K562 (cell line): ENCODE measurements at places on chromosomes 7 and 10. TPM values are rescaled to one million over a fixed set of nuclear protein-coding genes. Genes with fewer than 3 reads are reported as not detected.

The HOXA13 gene
- total RNA-seq, result not detected in 2 replicates

DNA sequence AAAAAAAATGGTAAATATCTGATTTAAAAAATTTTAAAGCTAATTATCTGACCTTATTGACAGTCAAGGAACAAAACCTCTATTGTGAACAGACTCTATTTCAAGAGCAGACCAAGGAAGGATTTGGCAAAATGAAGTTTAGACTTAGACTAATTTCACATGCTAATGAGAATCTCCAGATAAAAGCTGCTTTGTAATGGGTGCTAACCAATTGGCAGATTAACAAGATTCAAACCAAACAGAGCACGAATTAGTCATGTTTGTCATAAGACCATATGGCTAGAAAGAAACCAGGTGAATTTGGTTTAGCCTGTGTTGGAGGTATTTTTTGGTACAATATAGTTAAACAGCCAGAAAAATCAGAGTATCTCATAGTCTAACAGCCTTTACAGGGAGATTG is 429.1 kb upstream of the NFE2L3 start:
- no peak overlapping the region for H3K4me3 ChIP-seq
- no peak for DNase-seq
- H3K36me3 ChIP-seq, result no peaks in the 10 kb centered on the region
- H3K27me3 ChIP-seq, result peaks cover 8% of the 10 kb centered on the region

The NME8 gene
- not detected in 2 replicates for total RNA-seq

- DNase-seq, result no peak
- peaks cover 19% of the 10 kb centered on the region; the same call in 1 of the 2 replicates for H3K27me3 ChIP-seq
- no peak overlapping the region for H3K27ac ChIP-seq
- no peak overlapping the region for H3K4me3 ChIP-seq
- peaks cover 9% of the 10 kb centered on the region; the same call in 1 of the 2 replicates for H3K4me1 ChIP-seq
- H3K36me3 ChIP-seq, result no peaks in the 10 kb centered on the region
These were observed 1.7 kb upstream of the SYCE1 start for GRCh38 chr10:133567119-133567518.

- peak; percentile 28 for DNase-seq
- H3K27me3 ChIP-seq, result peaks cover 8% of the 10 kb centered on the region; the same call in 1 of the 2 replicates
- H3K4me1 ChIP-seq, result no peaks in the 10 kb centered on the region
- peak overlapping the region; percentile 21 for H3K4me3 ChIP-seq
- no peaks in the 10 kb centered on the region for H3K36me3 ChIP-seq
- no peak overlapping the region for H3K27ac ChIP-seq
These were observed 149.2 kb downstream of the TRIL start for GRCh38 chr7:28808796-28809533.

The ZPBP gene
- not detected in 2 replicates for total RNA-seq

The SLC35G1 gene
- total RNA-seq, result 4.5 and 6.1 TPM in 2 replicates
